ENCODE measurements at places on chromosomes 12 and 14.

- DNase-seq = no peak
Measured at GRCh38 chr12:130714591-130715149, 1.4 kb downstream of the RIMBP2 start.

GRCh38 chr14:60328583-60328982 is 79.6 kb downstream of the PPM1A start:
- no peak for DNase-seq

GRCh38 chr12:110244829-110245228 is 36.2 kb upstream of the ATP2A2 start:
- no peak for DNase-seq

- peak; percentile 69 for DNase-seq
Measured at GRCh38 chr12:6953442-6954315, 2.5 kb downstream of the PTPN6 start.

- peak; percentile 2 for DNase-seq
Measured at GRCh38 chr12:122452701-122453285, 30.3 kb upstream of the CLIP1 start.

DNA sequence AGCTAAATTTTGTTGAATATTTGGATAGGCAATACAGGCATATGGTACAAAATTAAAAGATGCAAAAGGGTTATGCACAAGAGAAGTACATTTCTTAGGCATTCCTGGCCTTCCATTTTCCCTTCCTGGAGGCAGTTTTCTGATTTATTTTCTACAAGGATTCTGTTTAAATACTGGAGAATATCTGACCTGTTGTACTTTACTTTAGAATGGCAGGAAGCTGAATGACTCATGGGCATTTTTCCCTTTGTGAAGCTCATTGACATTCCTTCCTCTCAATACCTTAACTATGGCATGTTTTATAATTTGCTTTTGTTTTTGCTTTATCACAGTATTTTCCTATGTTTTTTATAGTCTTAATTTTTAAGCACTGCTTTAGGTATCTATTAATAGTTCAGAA is 62.7 kb downstream of the RCOR1 start:
- DNase-seq = no peak

All from activated effector memory CD4-positive, alpha-beta T cell treated with Interleukin-2 at 50 U/mL for 16 hours (primary cell).